ENCODE measurements at places on chromosomes 13 and 19.

DNA sequence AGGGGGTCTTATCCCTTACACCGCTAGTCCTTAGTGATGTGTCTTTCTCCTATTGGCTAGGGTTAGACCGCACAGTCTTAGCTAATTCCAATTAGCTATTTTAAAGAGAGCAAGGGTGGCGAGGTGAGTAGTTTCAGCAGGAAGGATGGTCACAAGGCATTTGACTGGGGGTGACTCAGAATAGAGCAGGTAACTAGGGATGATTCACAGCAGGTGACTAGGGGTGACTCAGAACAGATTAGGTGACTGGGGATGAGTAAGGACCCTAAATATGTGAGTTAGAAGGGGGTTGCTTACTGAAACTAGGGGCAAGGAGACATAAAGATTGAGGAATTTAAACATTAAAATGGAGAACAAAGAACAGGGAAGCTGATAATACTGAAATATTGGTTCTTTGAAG is 64.3 kb downstream of the ZNF66 start:
- DNase-seq, result no peak

GRCh38 chr13:99971576-99972189 is at the start of gene ZIC5:
Gene ZIC5 (minus strand): TSS chr13:99971767. CDS start chr13:99971603, 164 bp downstream.
- no peak for DNase-seq

DNA sequence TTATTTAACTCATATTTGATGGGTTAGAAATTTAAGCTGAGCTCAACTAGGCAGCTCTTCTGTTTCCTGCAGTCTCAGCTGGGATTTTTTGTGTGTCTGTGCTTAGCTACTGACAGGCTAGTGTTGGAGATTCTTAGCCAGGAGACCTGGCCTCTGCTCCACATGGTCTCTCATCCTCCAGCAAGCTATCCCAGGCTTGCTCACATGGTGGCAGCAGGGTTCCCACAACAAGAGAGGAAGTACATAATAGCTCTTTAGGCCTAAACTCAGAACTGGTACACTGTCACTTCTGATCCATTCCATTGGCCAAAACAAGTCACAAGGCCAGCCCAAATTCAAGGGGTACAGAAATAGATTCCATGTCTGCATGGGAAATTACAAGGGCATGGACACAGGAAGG is 406.2 kb downstream of the SUCLA2 start:
- DNase-seq, result no peak

- DNase-seq, result no peak
These were observed 24.5 kb downstream of the ATP4B start for GRCh38 chr13:113633485-113633873.

DNA sequence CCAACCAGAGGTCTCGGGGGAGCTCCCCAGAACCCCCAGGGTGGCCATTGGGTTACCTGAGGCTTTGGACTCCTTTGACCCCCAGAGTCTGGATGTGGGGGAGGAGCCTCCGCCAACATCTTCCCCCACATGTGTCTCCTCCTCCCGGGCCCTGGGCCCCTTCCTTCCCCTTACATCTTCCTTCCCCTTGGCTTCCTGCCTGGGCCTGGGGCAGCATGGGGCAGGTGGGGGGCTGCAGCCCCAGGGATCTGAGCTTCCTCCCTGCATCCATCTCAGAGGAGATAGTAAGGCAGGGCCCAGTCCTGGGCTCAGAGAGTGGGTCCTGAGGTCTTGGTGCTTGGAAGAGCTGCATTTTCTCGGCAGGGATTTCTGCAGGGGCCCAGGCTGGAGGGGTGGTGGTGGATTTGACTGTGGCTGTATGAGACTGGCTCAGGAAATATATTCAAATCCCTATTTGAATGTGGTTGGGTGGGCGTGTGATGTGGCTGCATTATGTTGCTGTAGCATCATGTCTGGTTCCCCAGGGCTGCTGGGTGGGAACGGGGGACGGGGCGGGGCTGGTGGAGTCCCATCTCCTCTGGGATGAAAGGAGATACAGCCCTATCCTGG is 919 bp downstream of the VAV1 start:
- peak; percentile 78 for DNase-seq

DNA sequence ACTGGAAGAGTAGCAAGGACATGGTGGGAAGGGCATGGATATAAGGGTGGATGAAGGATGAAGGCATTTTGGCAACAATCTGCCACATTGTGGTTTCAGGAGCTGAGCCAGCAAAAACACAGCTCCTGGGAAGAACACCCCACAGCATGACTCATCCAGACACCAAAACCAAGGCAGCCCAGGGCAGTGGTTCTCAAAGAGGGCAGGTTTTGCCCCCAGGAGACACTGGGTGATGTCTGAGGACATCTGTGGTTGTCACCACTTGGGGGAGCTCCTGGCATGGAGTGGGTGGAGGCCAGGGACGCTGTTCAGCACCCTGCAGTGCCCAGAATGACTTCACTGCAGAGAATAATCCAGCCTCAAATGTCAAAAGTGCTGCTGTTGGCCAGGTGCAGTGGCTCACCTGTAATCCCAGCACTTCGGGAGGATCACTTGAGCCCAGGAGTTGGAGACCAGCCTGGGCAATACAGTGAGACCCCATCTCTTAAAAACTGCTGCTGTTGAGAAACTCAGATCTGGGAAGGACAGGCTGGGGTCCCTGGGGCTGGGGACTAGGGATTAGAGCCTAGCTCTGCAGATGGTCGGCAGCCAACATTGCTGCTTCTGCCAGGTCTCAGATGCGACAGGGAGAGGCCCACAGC is 16.1 kb downstream of the ZFR2 start:
- DNase-seq, result peak; percentile 7

DNA sequence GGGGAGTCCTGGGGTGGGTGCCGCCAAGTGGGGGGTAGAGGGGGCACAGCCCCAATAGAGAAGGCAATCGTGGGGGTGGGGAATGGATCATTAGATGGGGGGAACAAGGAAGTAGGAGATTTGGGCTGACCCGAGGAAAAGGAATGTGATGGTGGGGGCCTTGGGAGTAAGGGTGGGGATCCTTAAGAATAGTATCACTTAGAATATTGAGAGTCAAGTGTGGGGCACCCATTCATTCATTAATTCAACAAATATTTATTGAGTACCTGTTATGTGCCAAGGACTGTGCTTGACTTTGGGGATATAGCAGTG is 641 bp downstream of the PPP5C start:
- no peak for DNase-seq

DNA sequence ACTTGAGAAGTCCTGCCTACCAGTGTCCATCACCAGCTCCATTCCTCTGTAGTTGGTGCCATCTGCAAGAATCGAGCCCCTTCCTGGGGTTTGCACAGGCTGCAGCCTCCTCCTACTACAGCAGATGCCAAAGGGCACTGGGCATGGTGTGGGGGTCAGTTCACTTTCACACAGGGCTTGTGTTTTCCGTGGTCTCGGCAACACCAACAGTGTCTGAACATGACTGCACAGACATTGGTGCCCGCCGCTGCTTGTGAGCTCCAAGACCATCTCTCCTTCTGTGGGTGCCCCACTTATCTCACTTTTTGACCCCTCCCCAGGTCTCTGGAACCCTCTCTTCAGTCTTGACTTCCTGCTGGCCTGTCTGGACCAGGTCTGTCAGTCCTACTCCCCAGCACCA is 15.2 kb downstream of the ZNF446 start:
- DNase-seq, result no peak

DNA sequence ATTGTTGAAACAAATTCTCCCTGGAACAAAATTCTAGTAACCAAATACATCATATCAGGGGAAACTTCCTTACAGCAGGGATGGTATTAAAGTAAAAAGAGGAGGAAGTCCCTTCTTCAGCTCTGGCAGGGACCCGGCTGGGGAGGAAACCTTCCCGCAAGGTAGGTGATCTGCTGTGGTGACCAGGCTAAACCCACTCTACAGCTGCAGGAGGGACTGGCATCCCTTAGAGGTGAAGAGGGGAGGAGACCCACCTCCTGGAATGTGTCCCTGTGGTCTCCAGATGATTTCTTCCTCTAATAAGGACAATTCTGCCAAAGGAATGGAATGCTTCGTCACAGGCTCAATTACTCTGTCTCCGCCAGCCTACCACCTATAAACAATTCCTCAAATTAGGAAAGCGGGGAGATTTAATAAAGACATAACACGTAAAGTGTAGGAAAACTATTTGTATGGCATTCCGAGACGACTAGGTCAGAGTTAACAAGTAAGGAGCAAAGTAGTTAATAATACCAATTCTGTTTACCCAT is 637 bp upstream of the PDS5B start:
- peak; percentile 7 for DNase-seq

All from activated CD4-positive, alpha-beta T cell treated with anti-CD3 and anti-CD28 coated beads, Interleukin-2, amount 50 U/mL, for 48 hours (primary cell).